ENCODE measurements at places on chromosomes 2 and 18.

GRCh38 chr18:37251679-37252078 is 313.9 kb downstream of the CELF4 start:
- no peak for DNase-seq

DNA sequence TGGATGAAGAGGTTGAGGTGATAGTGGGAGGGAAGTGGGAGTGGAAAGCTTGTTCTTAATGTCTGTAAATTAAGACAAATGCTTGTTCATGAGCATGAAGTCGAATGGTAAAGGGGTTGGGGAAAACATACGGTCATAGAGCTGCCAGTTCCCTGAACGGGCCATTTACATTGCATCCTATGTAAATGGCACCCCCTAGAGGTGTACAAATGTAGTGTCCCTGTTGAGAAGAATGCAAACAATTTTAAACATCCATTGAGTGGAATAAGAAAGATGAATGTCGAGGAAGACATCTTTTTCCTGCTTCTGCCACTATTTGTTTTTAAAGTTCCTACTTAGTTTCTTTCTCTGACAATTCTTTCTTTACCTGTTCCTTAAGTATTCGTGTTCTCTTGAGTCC is 155.7 kb downstream of the RDH14 start:
- DNase-seq, result no peak

DNA sequence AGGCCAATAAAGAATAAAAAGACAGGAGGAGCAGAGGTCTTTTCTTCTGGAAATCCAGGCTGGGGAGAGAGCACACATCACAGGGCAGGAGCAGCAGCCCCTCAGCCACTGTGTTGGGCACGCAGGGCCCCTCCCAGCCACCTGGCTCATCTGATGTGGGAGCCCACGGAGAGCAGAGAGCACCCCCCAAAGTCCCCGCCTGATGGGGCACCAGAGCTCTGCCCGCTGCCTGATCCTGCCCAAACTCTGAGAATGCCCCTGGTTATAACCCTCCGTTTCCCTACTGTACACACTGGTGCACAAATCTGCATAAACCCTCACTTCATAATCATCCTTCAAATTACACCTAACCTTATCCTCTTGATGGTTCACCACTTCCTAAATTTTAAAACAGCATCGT is 111.3 kb downstream of the HDAC4 start:
- no peak for DNase-seq

- no peak for DNase-seq
Measured at GRCh38 chr2:68172990-68173700, 15.5 kb downstream of the PNO1 start.

- DNase-seq, result no peak
Measured at GRCh38 chr18:58716060-58716756, 44.9 kb downstream of the MALT1 start.

DNA sequence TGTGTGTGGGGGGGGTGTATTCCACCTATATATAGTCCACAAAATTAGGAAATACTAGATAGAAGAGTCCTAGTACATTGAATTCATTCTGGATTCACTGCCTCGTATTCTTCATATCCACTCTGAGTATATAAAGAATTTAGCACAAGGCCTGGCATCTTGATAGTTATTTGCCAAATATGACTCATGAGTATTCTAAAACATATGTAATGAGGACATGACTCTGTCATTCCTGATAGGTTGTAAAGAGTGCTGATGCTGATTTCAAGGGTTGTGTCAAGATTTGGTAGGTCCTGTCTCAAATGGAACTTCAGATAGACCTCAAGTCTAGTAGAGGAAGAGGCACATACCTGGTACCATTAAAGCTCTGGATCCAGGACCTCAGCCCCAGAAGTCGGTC is 173.4 kb upstream of the BOD1L2 start:
- no peak for DNase-seq

- DNase-seq, result no peak
Measured at GRCh38 chr2:60886991-60887390, 5.6 kb downstream of the REL start.

DNA sequence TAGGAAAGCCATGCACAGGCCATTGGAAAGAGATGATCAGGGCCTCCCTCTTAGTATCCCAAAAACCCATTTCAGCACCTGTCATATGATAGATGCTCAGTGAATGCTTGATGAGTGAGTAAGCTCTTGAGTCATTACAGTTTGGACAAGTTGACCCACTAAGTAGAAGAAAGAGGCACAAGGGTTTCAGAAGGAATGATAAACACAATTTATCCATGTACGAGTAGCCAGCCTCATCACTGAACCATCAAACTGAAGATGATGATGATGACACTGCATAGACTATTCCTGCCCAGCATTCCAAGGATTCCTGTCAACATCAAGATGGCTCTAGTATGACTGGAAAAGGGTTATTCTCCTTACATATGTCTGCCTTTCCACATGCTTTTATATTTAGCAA is 596.0 kb downstream of the BCL11A start:
- DNase-seq, result no peak

GRCh38 chr18:64734063-64734462 is 585.2 kb upstream of the LINC00305 start:
- DNase-seq, result no peak

Data from D341Med (cell line).